ENCODE measurements at places on chromosomes 7 and 10.

- DNase-seq: no peak
Observed at GRCh38 chr10:2989292-2989947, 77.9 kb upstream of the PFKP start.

- DNase-seq: no peak
Observed at GRCh38 chr7:148276314-148277041, 314.1 kb upstream of the C7orf33 start.

GRCh38 chr7:132270517-132270916 lies 305.8 kb downstream of the PLXNA4 start:
- no peak for DNase-seq

DNA sequence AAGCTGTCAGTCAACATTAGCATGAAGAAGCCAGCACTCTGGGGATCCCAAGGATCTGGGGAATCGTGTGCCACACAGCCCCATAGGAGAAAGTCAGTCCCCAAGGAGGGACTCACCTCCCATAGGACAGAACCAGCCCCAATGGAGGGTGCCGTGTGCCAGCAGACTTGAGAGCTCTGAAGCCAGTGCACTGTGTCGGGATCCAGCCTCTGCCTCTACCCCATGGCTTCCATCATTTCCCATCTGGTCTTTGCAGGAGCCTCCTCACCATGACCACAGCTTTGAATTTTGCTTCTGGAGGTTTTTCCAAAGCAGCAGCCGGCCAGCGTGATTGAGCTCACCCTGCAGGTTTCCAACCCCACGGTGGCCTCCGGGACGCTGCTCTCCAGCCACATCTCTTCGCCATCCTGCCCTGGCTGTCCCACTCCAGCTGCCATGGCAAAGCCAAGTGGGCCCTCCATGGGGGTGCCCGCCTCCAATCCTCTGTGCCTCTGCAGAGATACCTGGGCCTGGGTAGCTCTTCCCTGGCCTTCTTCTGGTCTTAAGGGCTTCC lies 171.8 kb upstream of the SHH start:
- DNase-seq: no peak

- no peak for DNase-seq
Observed at GRCh38 chr10:74485283-74485682, 334.3 kb downstream of the ADK start.

- DNase-seq: no peak
Observed at GRCh38 chr10:101512738-101513137, 75.3 kb downstream of the POLL start.

- DNase-seq: peak; percentile 12
Observed at GRCh38 chr7:26863518-26864308, 677 bp downstream of the SKAP2 start.

GRCh38 chr7:47940088-47941013 lies 7.9 kb downstream of the PKD1L1 start:
- DNase-seq: no peak
